ENCODE measurements at places on chromosomes 7 and 10.

- DNase-seq: no peak
Observed at GRCh38 chr10:31912289-31912688, 16.3 kb downstream of the ARHGAP12 start.

GRCh38 chr10:45249978-45250693 is 65.3 kb downstream of the OR13A1 start:
- DNase-seq: no peak

DNA sequence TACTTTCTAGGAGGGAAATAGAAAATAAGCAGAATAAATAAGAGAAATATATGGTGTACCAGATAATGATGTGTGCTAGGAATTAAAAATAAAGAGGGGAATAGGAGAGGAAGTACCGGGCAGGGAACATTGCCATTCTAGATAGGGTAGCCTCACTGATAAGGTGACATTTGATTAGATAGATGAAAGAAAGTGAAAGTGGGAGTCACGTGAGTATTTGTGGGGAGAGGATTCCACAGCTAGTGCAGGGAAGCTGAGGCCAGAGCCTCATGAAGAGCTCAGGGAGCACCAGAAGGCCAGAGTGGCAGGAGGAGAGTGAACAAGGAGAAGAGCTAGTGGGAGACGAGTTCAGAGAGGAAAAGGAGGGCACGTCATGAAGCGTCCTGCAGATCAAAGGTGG is 49.1 kb downstream of the CDHR3 start:
- no peak for DNase-seq

DNA sequence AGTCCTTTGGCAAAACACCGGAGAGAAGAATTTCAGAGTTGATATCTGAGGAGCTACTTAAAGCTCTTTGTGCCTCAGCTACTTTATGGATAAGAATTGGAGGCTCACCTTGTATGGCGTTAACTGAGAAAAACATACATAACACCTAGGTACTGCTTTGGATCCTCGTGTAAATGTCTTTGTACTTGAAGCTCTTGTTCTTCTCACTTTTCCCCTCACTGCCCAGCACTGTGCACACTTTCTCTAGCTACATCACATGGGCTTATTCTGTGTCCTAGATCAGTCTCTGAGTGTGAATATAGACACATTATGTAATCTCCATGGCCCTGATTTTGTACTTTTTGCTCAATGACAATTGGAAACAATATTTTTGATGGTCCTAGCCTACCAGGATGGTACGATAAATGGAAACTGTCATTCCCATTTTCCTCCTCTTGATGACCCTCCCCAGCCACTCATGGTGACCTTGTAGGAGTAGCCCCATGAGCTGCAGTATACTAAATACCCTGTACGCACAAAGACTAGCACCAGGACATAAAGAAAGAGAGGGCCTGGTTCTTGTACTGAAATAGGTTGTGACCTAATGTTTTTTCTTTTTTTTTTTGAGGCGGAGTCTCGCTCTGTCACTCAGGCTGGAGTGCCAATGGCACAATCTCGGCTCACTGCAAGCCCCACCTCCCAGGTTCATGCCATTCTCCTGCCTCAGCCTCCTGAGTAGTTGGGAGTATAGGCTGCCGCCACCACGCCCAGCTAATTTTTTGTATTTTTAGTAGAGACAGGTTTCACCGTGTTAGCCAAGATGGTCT is 22.1 kb downstream of the STAMBPL1 start:
- DNase-seq: no peak

- no peak for DNase-seq
Observed at GRCh38 chr10:93992400-93993030, 1.2 kb upstream of the PLCE1 start.

- no peak for DNase-seq
Observed at GRCh38 chr10:59688921-59689351, 20.7 kb downstream of the SLC16A9 start.
